ENCODE measurements at places on chromosomes 13 and 19.

GRCh38 chr19:10007371-10008183, 2.7 kb downstream of the COL5A3 start:
- no peak for DNase-seq

DNA sequence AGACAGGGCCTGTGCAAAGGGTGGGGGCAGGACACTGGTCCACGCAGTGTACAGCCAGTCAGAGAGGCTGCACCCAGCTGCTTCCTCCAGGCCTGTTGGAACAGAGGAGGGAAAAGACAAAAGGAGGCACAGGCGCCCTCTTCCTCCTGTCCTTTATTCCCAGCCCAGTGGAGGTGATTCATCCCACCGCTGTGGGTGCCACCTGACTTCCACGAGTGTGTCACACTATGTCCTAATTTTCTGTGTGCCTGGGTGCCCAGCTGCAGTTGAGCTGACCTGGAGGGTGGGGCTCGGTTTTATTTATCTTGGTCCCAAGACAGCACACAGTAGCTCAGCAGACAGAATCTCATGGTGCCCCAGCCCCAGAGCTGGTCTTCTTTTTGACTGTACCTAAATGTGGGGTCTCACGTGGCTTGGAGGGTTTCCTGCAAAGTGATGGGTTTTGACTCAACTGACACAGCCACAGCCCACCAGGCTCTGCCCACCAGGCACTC, 9.0 kb downstream of the EPS15L1 start:
- no peak for DNase-seq

GRCh38 chr13:96223231-96223630, 133.3 kb downstream of the HS6ST3 start:
- DNase-seq = no peak

DNA sequence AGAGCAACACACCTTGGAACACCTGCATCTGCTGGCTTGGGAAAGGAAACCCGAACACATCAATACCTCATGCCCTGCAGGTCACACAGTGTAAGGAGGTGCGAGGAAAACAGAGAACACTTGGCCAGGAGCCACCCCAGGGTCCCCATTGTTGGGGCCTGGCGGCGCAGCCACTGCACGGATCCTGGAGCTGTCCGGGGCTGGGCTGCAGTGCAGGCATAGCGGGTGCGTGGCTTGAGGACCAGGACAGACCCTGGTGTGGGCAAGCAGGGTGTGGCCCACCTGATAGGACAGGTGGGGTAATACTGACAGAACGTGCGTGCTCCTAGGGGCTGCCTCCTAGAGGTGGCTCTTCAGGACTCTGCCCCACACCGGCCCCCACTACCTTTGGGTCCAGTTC, 16.8 kb upstream of the TMEM160 start:
- no peak for DNase-seq

DNA sequence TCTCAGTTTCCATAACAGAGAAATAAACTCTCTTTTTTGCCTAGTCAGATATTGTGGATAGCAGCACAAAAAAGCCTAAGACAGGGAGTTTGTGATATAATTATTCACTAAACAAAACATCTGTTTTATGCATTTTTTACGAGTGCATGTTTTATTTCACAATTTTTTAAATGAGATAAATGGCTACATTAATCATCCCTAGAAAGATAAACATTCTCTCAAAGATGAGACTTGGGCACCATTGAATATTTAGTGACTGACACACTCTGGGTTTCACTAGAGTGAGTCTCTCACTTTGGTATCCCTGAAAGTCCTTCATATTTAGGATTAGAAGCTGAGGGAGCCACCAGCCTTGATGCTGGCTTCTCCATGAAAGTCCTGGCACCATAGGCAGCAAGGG, 74.3 kb upstream of the LRCH1 start:
- no peak for DNase-seq

DNA sequence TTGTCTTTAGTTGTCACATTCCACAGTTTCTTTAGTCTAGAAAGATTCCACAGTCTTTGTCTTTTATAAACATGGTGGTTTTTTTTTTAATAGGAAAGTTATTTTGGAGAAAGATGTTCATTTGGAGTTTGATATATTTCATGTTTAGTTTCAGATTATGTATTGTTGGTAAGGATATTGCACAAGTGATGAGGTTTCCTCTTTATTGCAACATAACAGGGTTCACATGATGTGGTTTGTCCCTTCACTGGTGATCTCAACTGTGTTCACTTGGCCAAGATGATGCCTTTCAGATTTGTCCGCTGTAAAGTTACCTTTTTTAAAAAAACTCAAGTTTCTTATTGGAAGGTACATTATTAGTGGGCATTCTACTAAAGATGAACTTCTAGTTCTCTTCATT, 3.2 kb downstream of the ZNF230 start:
- DNase-seq = no peak

- no peak for DNase-seq
These were observed 115.4 kb upstream of the USP29 start for GRCh38 chr19:57004418-57004817.

DNA sequence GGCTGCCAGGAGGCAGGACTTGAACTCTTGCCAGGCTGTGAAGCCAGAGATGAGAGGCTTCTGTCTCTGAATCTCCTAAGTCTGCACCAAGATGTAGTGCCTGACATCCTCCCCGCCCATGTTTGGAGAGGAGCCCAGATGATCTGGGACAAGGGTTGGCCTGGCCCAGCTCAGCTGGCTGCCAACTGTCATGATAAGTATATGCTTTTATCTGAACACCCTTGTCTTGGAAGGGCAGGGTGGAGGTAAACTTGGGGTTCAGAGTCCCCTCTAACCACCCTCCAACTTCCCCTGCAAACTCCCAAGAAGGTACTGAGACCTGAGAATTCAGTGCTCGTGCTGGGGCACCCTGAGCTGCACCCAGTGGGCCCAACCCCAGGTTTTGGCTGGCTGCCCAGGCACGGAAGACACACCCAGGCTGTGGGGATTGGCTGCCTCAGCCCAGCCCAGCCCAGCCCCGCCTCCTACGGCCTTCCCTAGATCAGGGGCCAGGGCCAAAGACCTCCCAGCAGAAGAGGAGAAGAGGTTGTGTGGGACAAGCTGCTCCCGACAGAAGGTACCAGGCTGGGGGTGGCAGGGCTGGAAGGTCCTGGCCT, at the start of gene CYP4F12:
CYP4F12 (plus strand) TSS at position 508 of the 596 bp plus-strand sequence. CDS start 443 bp downstream, outside the sequence.
- DNase-seq = peak; percentile 11

GRCh38 chr13:40599747-40600146, 66.7 kb downstream of the FOXO1 start:
- DNase-seq = no peak

DNA sequence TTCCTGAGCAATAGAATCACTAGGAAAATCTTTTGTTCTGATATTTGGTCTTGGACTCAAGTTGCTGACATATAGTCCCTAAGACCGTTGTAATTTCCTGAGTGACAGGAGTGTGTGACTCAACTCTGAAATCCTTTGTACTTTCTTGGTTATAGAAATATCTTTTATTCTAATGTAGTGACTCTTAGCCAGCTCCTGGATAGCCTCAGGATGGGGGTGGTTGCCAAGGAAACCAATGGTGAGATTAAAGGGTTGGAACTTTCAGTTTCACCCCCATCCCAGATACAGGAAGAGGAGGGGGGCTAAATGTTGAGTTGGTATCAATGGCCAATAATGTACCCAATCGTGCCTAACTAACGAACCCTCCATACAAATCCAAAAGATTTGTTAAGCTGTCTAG, 41.8 kb downstream of the MBD3L2B start:
- peak; percentile 26 for DNase-seq

DNA sequence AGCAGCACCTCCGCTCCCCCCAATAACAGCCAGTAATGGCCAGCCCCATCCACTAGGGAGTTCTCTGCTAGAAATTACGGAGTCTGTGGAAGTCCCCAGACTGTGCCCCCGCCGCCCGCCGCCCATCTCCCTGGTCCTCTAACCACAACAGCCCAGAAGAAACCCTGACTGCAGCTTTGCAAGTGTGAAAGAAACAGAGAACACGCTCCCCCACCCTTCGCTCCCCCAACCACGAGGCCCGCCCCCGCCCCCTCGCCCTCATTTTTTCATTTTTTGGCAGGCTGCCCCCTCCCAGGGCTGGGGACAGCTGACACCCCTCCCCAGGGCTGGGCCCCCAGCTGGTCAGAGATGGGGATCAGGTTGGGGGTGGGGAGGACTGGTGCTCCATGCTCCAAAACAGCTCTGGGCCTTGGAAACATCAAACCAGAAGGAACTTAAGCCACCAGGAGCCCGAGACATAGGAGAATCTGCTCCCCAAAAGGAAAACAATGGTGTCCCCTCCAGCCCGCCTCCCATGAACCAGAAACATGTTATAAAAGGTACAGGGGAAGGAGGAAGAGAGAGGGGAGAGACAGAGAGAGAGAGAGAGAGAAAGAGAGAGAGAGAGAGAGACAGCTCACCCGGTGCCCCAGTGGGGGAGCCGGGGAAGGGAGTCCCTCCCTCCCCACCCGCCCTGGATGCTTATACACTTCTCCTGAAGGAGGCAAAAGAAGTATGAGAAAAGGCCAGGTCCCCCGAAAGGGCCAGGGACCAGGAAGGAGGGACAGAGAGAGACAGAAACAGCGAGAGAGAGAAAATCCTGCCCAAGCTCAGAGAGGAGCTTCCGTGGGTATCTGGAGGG, 29.8 kb upstream of the ASF1B start:
- DNase-seq = peak; percentile 20

DNA sequence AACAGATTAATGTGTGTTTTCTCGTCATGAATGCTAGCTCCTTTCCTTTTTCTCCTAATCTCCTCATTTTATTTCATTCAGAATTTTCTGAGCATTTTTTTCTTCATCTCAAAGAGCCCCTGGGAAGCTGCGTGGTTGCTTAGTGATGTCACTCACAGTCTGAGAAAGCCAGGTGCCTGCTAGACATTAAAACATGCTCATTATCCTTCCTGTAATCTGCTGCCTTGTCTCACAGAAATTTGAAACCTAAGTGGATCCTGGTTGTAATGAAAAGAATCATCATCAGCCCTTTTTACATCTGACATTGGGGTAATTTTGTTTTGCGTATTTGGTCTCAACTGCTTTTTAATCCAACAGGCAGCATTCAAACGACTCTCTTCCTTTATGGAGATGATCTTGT, 108.2 kb upstream of the RNF113B start:
- no peak for DNase-seq

DNA sequence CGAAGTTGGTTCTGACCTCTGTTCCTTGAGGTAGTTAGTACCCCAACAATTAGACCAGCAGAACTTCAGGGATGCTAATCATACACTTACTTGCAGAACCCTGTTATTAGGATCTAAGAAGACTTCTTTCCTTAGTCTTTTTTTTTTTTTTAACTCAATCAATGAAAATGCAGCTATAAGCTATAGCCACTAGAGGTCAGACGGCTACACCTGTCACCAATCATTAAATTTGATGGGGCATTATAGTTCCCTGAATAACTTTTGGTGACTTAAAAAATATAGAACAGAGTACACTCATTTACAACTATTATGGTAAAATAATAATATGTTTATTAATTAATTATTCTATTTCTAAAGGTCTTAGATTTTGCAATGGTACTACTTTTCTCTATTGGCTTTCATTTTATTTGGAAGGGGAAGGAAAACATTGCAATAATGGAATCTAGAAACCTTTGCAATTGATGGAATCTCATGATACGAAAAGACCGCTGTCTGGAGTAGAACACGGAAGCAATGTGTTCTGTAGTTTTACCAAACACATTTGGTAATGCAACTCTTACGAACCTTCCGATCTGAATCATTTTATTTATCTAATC, 483.2 kb downstream of the DIAPH3 start:
- no peak for DNase-seq

DNA sequence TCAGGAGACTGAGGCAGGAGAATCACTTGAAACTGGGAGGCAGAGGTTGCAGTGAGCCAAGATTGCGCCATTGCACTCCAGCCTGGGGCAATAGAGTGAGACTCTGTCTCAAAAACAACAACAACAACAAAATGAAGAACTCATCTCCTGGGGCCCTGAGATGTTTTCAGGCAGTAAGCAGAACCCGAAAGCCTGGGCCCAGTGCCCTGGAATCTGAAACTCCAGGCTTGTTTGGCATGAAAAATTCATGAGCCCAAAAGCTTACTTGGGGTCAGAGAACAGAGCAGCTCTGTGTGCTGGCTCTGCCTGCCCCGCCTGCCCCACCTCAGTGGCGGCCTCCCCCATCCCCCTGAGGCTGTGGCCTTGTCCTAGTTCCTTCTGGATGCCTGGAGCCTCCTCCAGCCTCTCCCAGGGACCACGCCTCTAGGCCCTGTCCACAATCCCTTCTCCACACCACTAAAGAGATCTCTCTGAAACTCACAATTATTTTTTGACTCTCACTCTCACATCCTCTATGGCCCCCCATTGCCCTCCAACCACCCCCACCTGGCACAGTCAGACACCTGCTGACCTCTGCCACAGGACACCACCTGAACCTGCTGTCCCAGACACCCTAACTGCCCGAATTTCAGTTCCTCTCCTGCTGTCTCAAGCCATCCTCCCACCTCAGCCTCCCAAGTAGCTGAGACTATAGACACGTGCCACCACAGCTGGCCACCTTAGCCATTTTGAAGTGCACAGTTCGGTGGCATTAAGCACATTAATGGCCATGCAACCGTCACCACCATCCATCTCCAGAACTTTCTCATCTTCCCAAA, 6.9 kb upstream of the AP1M2 start:
- no peak for DNase-seq

GRCh38 chr13:95155093-95155492, 146.2 kb downstream of the ABCC4 start:
- no peak for DNase-seq

DNA sequence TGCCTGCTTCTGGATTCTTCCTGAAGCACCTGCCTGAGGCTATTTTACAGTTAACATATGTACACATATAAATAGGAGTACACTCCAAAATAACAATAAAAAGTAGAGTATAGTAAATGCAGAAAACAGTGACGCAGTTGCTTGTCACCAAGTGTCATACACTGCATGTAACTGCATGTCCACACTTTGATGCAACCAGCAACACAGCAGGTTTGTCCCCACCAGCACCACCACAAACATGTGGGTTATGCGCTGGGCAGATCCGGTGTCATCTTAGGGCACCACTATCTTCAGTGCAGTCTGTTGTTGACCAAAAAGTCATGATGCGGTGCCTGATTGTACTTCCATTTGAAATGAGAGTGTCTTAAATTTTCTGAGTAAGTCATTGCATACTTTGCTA, 51.3 kb downstream of the COL4A2 start:
- no peak for DNase-seq
